Amygdala (tissue), 56 donors: ENCODE measurements at places on chromosomes 7 and 10.

DNA sequence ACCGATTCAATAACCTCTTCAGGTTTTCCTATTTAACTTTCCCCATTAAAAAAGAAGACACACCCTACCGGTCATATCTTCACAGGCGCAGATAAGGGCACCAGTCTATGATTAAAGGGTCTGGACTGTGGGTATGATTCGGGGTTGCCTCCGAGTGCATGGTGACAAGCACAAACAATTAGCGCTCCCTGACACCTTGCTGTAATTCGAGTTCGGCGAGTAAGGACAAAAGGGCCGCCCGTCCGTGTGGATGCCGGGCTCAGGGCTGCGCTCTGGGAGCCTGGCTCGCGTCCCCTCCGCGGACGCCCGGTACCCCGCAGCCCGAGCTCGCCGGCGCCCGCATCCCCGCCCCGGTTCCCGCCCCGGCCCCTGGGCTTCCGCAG is 111.9 kb upstream of the RHEB start:
- no peak for DNase-seq

- DNase-seq, result no peak
These were observed 731.8 kb downstream of the SUGCT start for GRCh38 chr7:40866601-40867000.

DNA sequence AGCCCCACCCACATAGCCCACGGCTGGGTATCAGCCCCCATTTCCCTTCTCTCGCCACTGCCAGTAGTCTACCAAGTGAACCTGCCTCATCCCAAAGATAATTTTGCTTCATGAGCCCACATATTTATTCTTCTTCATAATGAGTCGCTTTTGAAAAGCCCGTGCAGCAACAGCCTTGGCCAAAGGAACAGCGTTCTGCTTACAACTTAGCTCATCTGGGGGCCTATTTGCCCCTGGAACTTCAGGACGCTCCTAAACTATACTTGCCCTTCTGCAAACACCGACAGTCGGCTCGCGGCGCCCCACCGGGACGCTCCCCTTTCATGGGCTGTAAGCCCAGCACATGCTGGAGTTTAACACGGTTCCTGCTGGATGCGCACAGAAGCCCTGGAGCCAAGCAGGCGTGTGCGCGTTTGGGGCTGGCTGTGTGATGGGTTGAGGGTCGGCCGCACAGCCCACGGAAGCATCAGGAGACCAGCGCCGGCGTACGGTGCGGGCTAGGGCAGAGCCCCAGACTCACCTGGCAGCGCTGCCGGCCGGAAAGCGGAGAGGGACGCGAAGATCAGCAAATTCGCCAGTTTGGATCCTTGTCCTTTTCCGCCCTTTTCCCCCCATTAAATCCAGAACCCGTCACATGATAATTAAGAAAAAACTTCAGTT is 370 bp downstream of the TMEM60 start:
- DNase-seq, result peak; percentile 36

DNA sequence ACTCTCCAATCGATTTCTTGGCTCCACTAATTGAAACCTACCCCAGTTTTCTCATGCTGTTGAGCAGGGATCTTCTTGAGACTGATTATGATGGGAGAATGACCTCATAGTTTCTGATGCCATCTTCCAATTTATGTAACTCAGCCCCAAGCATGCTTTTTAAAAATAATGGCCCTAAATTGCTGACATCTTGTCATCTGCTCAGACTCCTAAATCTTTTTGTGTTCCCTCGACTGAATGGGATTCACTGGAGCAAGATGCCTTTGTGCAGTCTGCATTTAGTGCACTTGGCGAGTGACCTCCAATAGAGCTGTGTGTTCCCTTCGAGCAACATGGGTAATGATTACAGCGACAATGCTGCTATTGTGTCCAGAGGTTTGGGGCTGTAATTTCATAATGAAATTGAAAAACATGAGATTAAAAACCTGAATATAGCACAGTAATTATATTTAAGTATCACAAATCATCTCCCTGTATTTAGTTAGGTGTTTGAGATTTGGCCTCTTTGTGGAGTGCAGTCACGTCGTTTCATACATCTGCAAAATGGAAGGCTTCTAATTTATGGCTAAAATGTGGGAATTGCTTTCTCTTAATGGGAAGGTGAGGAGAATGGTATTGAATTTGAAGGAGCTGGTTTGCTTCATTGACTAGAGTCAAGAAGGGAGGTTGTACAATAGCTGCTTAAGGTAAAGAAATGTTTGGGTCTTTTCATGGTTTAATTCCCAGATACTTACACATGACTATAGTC is 192.9 kb downstream of the AUTS2 start:
- DNase-seq, result peak; percentile 9
